Activated CD8-positive, alpha-beta memory T cell treated with anti-CD3 and anti-CD28 coated beads, Interleukin-2, amount 50 U/mL, for 48 hours (primary cell): ENCODE measurements at places on chromosomes 16 and 17.

DNA sequence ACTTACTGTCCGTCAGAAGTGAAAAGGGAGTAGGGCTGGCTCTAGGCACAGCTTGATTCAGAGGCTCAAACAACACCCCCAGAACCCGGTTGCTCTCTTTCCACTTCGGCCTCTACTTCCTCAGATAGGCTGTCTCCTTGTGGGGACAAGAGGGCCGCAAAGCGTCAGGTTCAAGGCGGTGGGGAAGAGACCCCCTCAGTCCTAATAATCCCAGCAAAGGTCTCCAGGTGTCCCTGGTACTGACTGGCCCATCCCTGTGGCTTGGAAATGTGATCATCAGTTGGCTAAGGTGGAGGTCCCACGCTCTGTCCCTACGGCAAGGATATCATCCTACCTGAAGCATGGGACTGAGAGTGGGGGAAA lies 26.0 kb downstream of the NGFR start:
- no peak for DNase-seq

DNA sequence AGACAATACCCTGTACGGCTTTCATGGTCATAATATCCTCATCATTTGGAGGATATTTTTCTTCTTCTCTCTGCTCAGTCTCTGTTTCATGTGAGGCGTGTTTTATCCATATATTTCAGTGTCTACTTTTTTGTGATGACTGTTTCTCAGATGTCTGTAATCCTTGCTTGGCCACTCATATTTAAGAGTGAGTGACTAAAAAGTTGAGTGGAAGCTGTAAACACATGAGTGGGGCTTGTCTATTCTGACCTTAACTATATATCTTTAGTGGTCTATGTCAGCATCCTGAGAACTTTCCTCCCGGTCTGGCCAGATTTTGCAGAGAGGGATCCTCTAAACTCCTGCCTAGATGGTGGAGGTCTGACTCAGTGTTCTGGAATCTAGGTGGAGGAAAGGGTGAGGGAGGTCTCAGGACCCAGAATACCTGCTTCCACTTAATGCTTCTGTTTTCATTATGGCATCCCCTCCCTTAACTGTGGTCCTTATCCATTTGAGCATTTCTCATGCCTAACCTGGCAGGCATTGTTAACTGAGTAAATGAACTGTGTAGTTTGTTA lies 6.0 kb downstream of the DDX19B start:
- DNase-seq = no peak

GRCh38 chr17:45127548-45128300 lies 4.6 kb downstream of the PLCD3 start:
- no peak for DNase-seq

DNA sequence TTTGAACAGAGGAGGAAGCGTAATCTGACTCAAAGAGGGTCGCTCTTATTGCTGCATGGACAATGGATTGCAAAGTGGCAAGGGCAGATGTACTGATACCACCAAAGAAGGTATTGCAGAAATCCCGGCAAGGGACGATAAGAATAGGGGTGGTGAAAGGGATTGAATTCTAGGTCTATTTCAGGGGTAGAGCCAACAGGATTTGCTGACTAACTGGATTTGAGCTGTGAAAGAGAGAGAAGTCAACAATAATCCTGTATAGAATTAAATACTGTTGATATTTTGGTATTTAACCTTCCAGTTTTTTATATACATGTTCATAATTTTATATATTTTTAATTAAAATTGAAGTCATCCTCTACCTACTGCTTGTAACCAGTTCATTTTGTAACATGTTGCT lies 19.4 kb upstream of the ABCA3 start:
- no peak for DNase-seq

DNA sequence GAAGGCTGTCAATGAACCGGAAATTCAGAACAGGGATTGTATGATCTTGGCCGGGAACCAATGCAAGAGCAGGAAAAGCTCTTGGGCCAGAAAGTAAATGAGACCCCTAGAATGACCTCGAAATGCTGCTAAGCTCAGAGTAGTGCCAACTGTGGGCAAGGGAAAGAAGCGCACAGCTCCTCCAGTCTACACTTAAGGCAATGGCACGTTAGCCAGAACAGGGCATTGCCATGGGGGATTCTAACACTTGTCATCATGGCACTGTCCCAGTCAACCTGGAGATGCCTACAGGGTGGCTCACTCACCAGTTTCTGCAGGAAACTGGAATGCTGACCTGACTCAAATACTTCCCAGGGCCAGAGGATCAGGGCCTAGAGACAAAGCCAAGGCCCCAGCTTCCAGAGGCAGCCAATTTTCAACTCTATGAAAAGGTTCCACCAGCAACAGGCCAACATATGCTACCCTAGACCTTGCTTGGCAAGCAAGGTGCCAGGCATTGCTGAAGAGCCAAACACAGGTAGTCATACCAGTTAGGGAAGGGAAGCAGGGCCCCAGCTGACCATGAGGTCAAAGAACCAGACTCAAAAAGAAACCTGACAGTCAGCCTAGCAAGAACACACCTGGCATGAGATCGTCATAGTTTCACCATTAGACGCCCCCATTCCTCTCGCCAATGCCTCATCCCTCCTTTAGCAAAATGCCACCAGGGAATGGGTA lies 34.9 kb downstream of the ARHGAP17 start:
- DNase-seq = no peak

GRCh38 chr16:23509441-23509754 lies 896 bp downstream of the GGA2 start:
- DNase-seq = no peak

- no peak for DNase-seq
Measured at GRCh38 chr16:85019659-85020245, 7.8 kb upstream of the KIAA0513 start.

DNA sequence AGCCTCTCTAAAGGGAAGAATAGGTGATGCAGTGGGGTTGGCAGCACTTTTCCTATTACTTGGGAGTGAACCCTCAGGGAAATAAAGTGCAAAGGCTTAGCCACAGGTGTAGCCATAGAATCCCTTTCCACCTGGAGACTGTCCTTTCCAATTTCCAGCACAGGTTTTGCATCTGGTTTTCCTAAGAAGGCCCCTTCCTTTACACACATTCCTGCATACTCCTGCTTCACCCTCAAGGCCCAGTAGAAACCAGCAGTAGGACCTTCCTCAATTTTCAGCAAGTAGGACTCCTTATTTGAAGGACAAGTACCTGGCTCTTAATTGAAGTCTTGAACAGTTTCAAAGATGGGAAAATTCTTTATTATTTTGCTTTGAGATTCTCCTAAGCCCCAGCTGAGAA lies 171.8 kb upstream of the TBX2 start:
- DNase-seq = no peak

- DNase-seq = peak; percentile 64
Measured at GRCh38 chr17:3740611-3741073, 16.9 kb downstream of the HASPIN start.
